ENCODE measurements at places on chromosomes 7 and 10.

GRCh38 chr7:2017481-2017891 is 215.3 kb downstream of the MAD1L1 start:
- DNase-seq = no peak

DNA sequence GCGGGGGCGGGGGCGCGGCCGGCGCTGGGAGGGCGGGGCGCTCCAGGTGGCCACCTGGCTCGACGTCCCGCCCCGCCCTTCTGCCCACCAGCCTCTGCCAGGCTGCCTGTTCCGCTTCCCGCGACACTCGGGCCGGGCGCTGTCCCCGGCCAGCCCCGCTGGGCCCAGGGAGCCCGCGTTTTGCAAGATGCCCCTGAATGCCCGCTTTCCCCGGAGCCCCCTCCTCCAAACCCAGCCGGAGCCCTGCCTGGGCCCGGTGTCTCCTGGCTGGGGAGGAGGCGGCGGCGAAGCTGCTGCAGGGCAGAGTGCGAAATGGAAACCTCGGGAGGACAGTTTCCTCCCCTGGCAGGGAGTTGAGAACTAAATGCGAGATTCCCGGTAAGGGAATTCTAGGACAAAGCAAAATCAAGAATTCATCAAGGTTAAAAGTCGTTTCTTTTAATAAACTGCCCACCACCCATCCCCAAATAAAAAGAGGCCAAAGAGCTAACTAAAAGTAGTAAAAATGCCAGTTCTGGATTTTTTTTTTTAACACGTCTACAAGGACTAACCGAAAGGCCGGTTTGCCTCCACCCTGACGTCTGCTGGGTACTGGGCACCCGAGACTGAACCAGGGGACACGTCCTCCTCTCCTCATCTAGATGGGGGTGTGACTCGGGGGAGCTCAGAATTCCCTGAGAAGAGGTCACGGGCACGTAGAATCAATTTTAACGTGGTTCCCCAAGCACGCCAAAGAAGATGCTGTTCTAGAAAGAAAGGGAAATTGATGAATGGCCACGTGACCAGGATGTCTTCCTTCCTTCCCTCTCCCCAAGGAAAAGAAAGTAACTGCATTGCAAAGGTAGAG is 200.4 kb upstream of the NFE2L3 start:
- no peak for DNase-seq

- DNase-seq = peak; percentile 24
Measured at GRCh38 chr10:89574368-89574767, 39.0 kb upstream of the SLC16A12 start.

- no peak for DNase-seq
Measured at GRCh38 chr7:83021032-83021431, 141.7 kb downstream of the PCLO start.

DNA sequence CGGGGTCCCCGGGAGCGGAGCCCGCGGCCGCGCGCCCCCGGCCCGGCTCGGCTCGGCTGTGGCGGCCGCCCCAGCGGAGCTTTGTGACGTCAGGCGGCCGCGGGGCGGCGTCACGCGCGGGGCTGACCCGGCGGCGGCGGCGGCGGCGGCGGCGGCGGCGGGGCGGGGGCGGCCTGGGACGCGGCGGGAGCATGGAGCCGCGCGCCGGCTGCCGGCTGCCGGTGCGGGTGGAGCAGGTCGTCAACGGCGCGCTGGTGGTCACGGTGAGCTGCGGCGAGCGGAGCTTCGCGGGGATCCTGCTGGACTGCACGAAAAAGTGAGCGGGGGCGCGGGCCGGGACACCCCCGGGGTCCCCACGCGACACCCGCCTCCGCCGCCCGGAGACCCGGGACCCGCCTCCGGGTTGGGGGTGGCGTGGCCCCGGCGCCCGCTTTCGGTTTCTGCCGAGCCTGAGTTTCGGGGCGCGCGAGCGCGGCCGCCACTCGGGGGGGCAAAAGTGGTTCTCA is at the start of gene PWWP2B:
Gene PWWP2B (plus strand): TSS at position 165 of the 506 bp plus-strand sequence. CDS start 27 bp downstream, at position 192.
- peak; percentile 44 for DNase-seq

GRCh38 chr7:92639966-92640365 is 49.8 kb upstream of the FAM133B start:
- DNase-seq = no peak

- no peak for DNase-seq
Measured at GRCh38 chr10:56805022-56805421, 444.0 kb upstream of the ZWINT start.

DNA sequence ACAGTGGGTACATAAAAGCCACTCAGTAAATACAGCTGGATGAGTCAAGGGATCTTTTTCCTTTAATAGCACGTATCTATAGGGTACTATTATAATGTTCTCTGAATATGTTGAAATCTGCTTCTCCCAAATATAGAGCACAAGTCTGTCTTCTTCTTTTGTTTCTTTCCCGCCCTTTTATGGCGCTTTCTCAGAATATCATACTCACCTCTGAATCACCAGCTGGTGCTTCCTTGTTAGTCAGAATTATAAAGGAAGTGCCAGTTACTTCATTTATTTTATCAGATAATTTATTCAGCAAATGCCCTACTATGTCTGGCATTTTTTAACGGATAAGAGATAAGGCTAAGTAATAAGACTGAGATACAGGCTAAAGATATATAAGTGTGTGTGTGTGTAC is 772.9 kb downstream of the SORCS3 start:
- DNase-seq = no peak

DNA sequence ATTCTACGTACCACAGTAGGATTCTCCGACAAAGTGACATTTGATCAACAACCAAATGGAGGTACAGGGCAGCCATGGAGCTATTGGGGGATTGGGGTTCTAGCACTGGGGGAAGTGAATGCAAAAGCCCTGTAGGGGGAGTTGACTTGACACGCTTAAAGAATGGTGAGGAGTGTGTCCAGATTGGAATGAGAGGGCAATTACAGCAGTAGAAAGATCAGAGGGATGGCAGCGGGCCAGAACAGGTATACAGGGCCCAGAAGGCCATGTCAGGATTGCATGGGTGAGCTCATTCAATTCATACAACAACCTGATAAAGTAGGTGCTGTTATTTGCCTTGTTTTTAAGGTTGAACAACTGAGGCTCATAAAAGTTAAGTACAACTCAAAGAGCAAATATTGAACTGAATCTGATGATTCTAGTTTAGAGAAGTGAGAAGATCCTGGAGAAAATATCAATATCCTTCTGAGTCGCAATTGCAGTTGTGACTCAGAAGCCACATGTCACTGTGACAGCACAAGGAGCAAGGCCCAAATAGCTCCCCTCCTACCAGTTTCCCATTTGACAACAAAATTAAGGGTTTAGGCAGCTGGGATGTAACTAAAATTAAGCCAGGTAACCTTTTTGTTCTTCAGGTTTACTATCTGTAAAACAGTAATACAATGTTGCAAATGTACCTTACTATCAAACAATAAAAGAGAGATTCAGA is 28.0 kb upstream of the CTTNBP2 start:
- DNase-seq = no peak

Measured in EH (cell line).